ENCODE measurements at places on chromosomes 5 and 9. TPM values are rescaled to one million over a fixed set of nuclear protein-coding genes. Genes with fewer than 3 reads are reported as not detected.

Gene FOXD4
- total RNA-seq, result not detected

Gene QRFP
- not detected for total RNA-seq

GRCh38 chr5:107736638-107737037 is 65.9 kb upstream of the EFNA5 start:
- DNase-seq, result no peak

- no peak for DNase-seq
Observed at GRCh38 chr5:32051796-32052195, 122.3 kb downstream of the GOLPH3 start.

DNA sequence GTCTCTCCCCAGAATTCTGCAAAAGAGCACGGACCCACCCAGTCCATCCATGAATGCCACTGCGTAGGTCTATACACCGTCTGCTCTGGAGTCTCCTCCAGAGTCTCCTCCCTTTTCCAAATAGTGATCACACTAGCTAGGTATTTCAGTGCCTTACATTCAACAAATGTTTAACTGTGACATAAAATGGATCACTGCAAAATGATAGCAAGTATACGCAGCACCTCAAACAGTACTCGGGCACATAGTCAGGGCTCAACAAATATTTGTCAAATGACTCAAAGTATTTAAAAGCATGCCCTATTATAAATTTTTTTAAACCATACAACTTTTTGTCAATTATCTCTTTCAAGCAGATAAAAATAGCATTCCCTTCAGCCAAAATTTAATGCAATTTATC is 60.5 kb downstream of the TLE1 start:
- no peak for DNase-seq

- no peak for DNase-seq
Observed at GRCh38 chr9:23563517-23563916, 262.5 kb downstream of the ELAVL2 start.

Measured in activated T-cell treated with anti-CD3 and anti-CD28 coated beads, Interleukin-2, amount 50 U/mL, for 4 hours (primary cell).